ENCODE measurements at places on chromosomes 3 and 15.
A peak's percentile ranks its signal among the peaks of the same experiment; 100 is the strongest.

DNA sequence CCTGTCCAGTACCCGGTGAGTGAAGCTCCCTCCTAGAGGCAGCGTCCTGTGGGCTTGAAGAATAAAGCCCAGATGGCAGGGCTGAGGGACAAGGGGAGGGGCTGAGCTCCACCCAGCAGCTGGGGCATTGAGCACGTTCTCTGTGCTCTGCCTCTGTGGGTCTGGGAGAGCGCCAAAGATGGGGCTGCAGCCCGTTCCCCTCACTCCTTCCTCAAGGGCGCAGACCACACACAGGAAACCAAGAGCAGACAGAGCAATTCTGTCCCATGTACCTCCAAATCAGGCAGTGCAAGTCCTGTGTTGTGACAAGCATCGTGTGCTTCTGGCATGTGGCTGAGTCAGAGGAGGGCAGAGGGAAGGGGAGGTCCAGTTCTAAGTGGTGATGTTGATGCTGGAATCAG, 15.7 kb upstream of the KIF23 start:
- peak; percentile 58 for DNase-seq

GRCh38 chr3:127420829-127421228, 133.0 kb upstream of the PRR20G start:
- DNase-seq: no peak

DNA sequence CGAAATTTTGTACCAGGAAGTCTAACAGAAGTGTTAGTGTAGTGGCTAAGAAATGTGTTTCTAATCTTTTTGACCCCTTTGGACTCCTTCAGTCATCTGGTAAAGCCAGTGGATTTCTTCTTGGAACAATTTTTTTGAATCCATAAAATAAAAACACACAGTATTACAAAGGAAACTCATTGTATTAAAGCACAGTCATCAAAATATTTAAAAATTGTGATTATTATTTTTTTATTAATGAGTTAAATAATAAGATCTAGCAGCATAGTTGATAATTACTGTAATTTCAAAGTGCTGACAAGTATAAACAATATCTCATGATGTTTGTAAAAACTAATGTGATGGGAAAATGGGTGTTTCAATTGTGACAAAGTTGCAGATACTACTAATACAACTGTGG, 72.2 kb upstream of the LRRC3B start:
- DNase-seq: no peak

DNA sequence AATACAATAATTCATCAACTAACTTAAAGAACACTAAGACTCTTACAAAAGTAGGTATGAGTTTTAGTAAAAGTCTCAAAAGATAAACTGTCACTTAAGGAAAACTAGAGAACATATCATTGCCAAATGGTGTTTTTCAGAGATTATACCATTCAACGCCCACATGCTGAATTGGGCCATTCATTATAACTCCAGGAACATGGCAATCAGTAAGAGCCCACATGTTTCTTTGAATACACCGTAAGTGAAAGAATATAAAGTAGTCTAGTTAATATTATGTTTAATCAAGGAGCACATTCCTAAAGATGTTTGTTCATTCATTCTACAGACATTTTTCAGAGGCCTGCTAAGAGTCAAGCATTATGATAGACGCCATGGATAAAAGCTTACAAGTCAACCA, 22.9 kb downstream of the B3GNT5 start:
- DNase-seq: no peak
